ENCODE measurements at places on chromosomes 3 and 15. TPM values are rescaled to one million over a fixed set of nuclear protein-coding genes. Genes with fewer than 3 reads are reported as not detected.

Gene SPINK8
- not detected for total RNA-seq

Gene HTR3E
- total RNA-seq = not detected

Gene FGF7
- 0.94 TPM for total RNA-seq

Gene ZSCAN2
- total RNA-seq = 34.7 TPM

Gene GHRL
- not detected for total RNA-seq

Gene TPRA1
- 23.8 TPM for total RNA-seq

Gene CCNB2
- 9.7 TPM for total RNA-seq

Gene EXD1
- total RNA-seq = 0.63 TPM

Gene SERINC4
- not detected for total RNA-seq

Gene TRPM1
- total RNA-seq = not detected

Gene CLDN16
- total RNA-seq = 0.63 TPM

Gene DOCK3
- 60.7 TPM for total RNA-seq

Gene PIF1
- total RNA-seq = 3.8 TPM

Gene PRR20G
- total RNA-seq = not detected

Gene ERICH6
- total RNA-seq = not detected

Gene GAP43
- 167 TPM for total RNA-seq

Gene SLC22A13
- total RNA-seq = 1.3 TPM

Gene TM4SF18
- 3.8 TPM for total RNA-seq

Gene LIPC
- not detected for total RNA-seq

Gene KBTBD13
- not detected for total RNA-seq

Gene CYP1A2
- total RNA-seq = not detected

Gene GOLGA6D
- total RNA-seq = not detected

Gene DLL4
- total RNA-seq = 6.3 TPM

Gene INO80
- 38.2 TPM for total RNA-seq

Gene XIRP1
- total RNA-seq = not detected

Gene SLC6A1
- total RNA-seq = 93.0 TPM

Gene SLC28A1
- total RNA-seq = not detected

Gene GOLGA6L4
- total RNA-seq = 9.4 TPM

Gene ZBTB20
- total RNA-seq = 164 TPM

Gene FAM81A
- total RNA-seq = 58.2 TPM

Gene PIGZ
- 9.1 TPM for total RNA-seq

Gene PRR23B
- not detected for total RNA-seq

Gene KIF7
- total RNA-seq = 10.6 TPM

Gene CDHR4
- not detected for total RNA-seq

Gene CIDEC
- total RNA-seq = not detected

Measured in parietal lobe (tissue), 2 donors.